Ecto neural progenitor cell (in vitro differentiated cells): ENCODE measurements at places on chromosomes 16 and 17.
A peak's percentile ranks its signal among the peaks of the same experiment; 100 is the strongest.

GRCh38 chr17:51770027-51770759, 388.3 kb downstream of the CA10 start:
- no peak for DNase-seq

DNA sequence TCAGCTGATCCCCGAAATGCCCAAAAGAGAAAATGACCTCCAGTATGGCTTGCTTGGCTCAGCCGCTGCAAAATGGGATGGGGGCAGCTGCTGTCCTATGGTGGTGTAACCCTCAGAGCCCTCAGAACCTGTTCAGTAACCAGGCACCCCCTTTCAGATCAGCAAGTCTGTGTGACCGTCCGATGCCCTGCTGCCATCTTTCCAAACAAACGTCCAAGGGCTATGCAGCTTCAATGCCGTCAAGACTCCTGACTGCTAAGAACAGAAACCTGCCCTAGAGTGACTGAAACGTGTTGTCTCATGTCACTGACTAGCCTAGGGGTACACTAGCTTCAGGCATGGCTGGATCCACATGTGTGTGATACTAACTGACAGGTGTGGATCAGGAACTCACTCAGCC, 70.4 kb downstream of the GNAO1 start:
- DNase-seq = no peak

GRCh38 chr17:42087736-42088705, 10.3 kb downstream of the ZNF385C start:
- DNase-seq = no peak

DNA sequence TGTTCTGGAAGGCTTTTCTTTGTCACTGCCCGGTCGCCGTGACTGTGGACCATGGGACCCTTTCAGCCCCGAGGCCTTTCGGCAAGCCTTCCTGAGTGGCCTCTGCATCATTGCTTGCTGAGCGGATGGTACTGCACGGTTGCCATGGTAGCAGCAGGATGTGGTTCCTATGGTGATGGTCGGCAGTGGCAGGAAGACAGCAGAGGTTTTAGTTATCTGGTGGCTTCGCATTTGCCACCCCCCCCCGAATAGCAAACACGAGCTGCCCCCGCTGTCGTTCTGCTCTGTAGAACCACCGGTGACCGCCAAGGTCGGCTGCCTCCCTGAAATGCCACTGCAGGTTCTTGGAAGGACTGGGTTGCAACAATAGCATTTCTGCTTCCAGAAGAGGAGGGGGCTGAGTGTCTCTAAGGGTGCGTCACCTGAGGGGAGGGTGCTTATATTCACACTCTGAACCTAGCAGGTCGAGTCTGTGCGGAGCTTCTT, 76.6 kb downstream of the CMIP start:
- DNase-seq = no peak

DNA sequence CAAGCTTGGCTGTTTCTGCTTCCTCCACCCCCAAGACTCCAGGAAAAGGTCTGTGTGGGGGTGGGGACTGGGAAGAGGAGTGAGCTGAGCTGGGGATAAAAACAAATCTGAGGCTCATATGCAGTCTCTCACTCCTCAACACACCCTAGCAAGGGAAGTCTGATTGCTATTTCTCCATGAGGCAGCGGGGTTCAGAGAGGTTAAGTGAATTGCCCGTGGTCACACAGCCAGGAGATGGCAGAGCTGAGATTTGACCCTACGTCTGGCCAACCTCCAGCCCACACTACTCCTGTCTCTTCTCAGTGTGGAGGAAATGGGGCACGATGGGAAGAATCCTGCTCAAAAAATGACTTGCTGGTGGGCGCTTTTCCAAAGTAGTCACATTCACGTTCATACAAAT, 4.8 kb upstream of the ABCC3 start:
- DNase-seq = no peak

DNA sequence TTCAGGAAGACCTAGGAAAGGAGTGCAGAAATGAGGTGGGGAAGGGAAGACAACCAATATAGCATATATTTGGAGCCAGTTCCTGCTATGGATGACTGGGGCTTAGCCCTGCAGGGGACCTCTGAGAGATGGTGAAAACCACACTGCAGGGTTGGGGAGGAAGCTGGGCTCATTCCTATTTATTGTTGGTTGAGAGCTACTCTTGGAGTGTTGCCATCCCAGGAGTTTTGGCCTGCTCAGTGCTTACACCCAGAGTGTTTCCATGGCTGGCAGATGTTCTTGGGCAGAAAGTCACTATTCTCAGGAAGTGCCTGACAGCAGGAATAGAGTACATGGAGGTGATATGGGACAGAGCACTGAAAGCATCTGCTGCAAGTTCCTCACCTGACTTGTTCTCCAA, 145.8 kb downstream of the SPACA3 start:
- DNase-seq = no peak

- DNase-seq = no peak
Observed at GRCh38 chr16:72132726-72133125, 39.1 kb downstream of the DHX38 start.

DNA sequence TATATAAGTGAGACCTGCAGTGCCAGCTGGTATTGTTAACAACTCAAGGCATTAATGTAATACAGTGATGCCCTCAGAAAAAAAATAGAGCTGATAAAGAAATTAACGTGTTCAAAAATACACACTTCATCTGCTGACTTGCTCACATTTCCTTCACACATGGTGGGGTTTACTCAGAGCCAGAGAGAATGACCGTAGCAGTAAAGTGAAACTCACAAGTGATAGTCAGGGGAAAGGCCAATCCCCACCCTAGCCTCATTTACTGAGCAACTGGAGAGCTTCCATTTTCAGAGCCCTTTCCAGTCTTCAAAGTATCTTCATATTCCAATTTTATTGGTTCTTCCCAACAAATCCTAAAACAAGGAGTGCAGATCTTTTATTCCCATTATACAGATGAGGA, 74.0 kb upstream of the HLF start:
- no peak for DNase-seq

DNA sequence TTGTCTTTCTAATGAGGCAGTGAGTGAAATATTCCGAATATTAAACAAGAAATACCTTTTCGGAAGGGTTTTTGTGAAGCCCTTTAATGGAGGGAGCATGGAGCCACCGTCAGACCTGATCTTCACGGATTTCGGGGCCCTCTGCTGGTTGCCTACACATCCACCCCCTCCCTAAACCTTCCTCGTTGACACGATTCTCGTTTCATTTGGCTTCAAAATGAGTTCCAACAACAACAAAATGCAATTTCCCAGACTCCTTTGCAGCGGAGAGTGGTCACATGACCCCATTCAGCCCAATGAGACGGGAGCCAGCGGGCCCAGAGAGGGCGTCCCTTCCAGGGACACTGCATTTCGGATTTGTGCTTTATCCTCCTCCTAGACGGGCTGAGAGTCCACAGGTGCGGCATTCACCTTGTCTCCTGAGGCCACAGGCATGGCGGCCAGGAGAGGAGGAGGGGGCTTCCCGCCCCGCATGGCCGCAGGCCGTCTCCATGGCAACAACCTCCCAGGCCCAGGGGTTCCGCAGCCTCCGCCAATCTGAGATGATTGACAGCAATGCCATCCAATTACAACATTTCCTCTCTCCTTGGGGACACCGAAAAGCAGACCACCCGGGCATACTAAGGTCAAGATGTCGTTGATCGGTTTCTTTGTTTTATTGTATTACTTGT, 259.8 kb downstream of the C16orf95 start:
- no peak for DNase-seq

- DNase-seq = no peak
Observed at GRCh38 chr17:66941773-66942450, 22.6 kb upstream of the CACNG4 start.

DNA sequence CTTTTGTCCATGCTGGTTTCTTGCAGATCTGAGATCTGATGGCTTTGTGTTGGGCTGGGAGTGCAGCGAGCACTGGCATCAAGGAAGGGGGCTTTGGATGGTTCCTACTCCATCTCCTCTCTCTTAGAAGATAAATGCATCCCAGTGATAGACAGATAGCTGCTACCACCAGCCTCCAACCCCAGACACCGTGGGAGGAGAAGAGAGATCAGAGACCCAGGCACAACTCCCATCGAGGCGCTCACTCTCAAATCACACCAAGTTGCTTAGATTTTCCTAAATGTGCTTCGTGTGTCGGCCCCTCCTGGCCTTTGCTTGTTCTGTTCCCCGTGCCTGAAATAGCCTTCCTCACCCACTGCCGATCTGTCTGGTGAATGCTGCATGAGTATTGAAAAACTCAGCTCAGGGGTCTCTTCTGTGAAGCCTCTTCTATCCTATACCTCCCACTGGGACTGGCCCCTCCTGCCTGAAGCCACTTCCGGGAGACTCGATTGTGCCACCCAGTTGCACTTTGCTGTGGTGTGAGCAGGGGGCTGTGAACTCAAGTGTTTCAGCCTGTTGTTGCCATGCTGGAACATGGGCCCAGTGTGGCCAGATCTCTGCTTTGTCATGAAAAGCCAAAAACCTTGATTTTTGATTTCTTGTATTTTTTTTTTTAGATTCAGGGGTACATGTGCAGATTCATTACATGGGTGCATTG, 242.7 kb downstream of the GSG1L start:
- DNase-seq = no peak

DNA sequence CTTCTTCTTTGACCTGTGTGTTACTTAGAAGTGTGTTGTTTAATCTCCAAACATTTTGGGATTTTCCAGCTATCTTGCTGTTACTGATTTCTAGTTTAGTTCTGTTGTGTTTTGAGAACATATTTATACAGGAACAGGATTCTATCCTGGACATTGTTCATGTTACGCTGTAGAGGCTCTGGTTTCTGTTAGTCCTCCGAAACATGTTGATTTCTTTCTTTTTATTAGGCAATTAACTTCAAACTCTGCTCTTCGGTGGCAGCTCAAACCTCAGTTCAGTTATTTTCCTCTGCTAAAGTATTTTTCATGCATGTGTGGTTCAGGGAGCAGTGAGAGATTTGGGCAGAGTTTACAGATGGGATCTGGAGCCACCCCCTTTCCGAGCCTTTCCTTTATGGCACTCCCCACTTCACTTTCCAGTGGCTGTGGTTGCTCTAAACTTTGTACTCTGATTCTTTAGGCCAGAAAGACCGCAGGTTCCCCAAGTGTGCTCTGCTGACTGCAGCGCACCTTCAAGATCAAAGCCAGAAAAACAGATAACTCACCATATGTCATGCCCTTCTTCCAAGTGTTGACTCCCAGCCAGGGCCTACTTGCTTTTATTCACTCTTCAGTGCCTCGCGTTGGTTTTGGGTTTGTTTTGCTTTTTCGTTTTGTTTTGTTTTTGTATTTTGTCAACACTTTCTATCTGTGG, 77.6 kb upstream of the KSR1 start:
- no peak for DNase-seq

DNA sequence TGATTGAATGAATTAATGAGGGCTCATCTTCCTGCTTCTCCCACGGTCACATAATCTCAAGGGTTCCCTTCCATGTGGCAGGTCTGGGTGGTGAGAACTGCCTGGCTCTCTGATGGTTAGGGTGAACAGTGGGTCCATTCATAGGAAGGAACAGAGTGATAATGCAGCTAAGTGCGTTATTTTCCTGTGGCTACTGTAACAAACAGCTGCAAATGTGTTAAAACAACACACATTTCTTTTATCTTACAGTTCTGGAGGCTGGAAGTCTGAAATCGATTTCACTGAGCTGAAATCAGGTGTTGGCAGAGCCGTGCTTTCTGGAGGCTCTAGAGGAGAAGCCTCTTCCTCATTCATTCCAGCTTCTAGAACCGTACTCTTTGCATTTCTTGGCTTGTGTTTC, 95.3 kb downstream of the BMERB1 start:
- no peak for DNase-seq

DNA sequence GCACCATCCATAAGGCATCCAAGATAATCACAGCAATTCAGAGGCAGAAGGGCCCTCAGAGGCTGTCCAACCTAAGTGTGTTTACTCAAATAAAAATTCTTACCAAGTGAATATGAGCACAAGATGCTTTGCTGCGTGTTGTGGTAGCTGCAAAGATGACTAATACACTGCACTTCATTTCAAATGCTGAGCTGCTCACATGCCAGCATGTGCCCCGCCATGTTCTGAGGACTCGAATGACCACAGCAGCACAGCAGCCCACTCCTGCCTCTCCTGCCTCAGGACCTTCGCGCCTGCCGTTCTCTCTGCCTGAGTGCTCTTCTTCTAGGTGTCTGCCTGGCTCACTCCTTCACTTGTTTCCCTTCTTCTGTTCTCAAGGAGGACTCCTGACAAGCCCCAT, 19.0 kb downstream of the PIK3R5 start:
- no peak for DNase-seq

- no peak for DNase-seq
Observed at GRCh38 chr16:30700491-30700890, 1.5 kb downstream of the SRCAP start.

GRCh38 chr17:77719806-77720205, 238.7 kb upstream of the TNRC6C start:
- DNase-seq = peak; percentile 29

- DNase-seq = no peak
Observed at GRCh38 chr17:67517325-67517724, 140.2 kb downstream of the PITPNC1 start.

DNA sequence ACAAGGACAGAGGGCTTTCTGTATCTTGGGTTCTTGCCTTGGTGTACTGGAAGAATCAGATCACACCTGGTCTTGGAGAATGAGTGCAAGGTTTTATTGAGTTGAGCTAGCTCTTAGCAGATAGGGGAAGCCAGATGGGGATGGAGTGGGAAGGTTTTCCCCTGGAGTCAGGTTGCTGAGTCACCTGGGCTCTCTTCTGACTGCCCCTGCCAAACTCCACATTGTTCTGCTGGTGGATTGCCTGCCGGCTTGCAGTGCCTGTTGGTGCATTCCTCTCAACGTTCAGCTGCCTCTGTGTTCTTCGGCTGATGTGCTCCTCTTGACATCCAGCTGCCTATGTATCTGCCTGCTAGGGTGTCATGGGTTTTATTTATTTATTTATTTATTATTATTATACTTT, 1431.1 kb downstream of the CDH8 start:
- DNase-seq = no peak

DNA sequence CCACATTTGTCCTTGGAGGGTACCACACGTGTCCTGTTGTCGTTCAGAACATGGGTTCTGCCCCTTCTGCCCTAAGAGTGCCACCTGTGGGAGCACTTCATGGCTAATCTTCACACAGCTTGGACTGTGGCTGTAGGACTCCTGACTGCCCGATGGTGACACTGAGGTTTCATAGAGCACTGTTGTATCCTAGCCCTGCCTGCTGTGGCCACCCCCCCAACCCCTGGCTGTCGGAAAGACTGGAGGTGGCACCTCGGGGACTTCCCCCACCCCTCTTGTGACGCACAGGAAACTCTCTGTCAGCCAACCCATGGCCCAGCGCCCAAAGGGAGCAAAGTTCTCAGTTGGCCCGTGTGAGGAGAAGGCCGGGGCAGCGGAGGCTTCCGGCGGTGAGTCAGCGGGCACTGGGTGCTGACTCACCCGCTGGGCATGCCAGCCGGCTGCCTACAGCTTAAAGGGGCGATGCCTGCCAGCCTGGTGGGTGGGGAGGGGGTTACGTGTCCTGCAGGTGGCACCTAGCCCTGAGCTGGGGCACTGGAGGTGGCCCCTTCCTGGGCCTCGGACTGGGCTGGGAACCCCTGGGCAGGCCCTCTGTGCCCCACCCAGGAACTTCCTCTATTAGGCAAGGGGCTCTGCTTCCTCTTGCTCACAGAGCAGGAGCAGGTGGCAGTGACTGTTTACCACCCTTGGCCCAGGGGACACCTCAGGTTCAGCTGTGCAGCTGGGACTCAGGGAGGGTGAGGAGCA, 3.4 kb downstream of the MAP2K3 start:
- DNase-seq = no peak
